Omental fat pad (tissue), 4 donors: ENCODE measurements at places on chromosomes 1 and 21. TPM values are rescaled to one million over a fixed set of nuclear protein-coding genes. Genes with fewer than 3 reads are reported as not detected.

MIXL1 gene
- total RNA-seq, result not detected

BARHL2 gene
- total RNA-seq, result not detected

ZNF648 gene
- total RNA-seq, result not detected

SLC66A1 gene
- total RNA-seq, result 9.6 TPM

LAX1 gene
- total RNA-seq, result 1.1 TPM

PAQR6 gene
- total RNA-seq, result 2.0 TPM

RPTN gene
- not detected for total RNA-seq

BTG2 gene
- total RNA-seq, result 76.3 TPM

RAB3B gene
- 0.12 TPM for total RNA-seq

AGT gene
- total RNA-seq, result 2.6 TPM

TSPEAR gene
- not detected for total RNA-seq

LYPD8 gene
- not detected for total RNA-seq

CRYAA gene
- total RNA-seq, result not detected

RAP1GAP gene
- total RNA-seq, result 0.74 TPM

FAM151A gene
- total RNA-seq, result 0.19 TPM

OR2T35 gene
- not detected for total RNA-seq

IGSF21 gene
- total RNA-seq, result 7.8 TPM

ELOVL1 gene
- total RNA-seq, result 93.5 TPM

LINGO4 gene
- total RNA-seq, result not detected

ACTN2 gene
- 5.3 TPM for total RNA-seq

HECTD3 gene
- 37.3 TPM for total RNA-seq

GJB3 gene
- not detected for total RNA-seq

MRTO4 gene
- 76.7 TPM for total RNA-seq

ADARB1 gene
- 38.3 TPM for total RNA-seq

RAB42 gene
- total RNA-seq, result 8.2 TPM

CRABP2 gene
- total RNA-seq, result not detected

C1orf56 gene
- total RNA-seq, result 6.4 TPM

FCRL5 gene
- 0.24 TPM for total RNA-seq

HSF2BP gene
- 1.1 TPM for total RNA-seq

MAP3K7CL gene
- 7.1 TPM for total RNA-seq

CSF3R gene
- total RNA-seq, result 18.9 TPM

HMGCS2 gene
- total RNA-seq, result 0.56 TPM

MYOG gene
- total RNA-seq, result not detected

VAV3 gene
- 10.9 TPM for total RNA-seq

RBBP5 gene
- total RNA-seq, result 15.6 TPM

C4BPA gene
- total RNA-seq, result not detected

LIPI gene
- not detected for total RNA-seq

KIAA0319L gene
- total RNA-seq, result 99.9 TPM

TAS1R3 gene
- 0.13 TPM for total RNA-seq

FUCA1 gene
- total RNA-seq, result 49.5 TPM

KIAA0040 gene
- total RNA-seq, result 83.4 TPM

FCRL6 gene
- total RNA-seq, result 1.0 TPM

ZP4 gene
- total RNA-seq, result not detected

KCNJ6 gene
- total RNA-seq, result not detected

CYP4B1 gene
- total RNA-seq, result 344 TPM

LCE2C gene
- total RNA-seq, result not detected

CNKSR1 gene
- total RNA-seq, result 6.0 TPM

KRTAP13-2 gene
- not detected for total RNA-seq

HAO2 gene
- total RNA-seq, result not detected

OLIG2 gene
- total RNA-seq, result not detected

RCSD1 gene
- 20.7 TPM for total RNA-seq

COL6A1 gene
- 1,024 TPM for total RNA-seq

GNG12 gene
- total RNA-seq, result 117 TPM

WDR64 gene
- total RNA-seq, result not detected

CELA3B gene
- not detected for total RNA-seq

IVL gene
- total RNA-seq, result not detected
